ENCODE measurements at places on chromosomes 1 and 21.

DNA sequence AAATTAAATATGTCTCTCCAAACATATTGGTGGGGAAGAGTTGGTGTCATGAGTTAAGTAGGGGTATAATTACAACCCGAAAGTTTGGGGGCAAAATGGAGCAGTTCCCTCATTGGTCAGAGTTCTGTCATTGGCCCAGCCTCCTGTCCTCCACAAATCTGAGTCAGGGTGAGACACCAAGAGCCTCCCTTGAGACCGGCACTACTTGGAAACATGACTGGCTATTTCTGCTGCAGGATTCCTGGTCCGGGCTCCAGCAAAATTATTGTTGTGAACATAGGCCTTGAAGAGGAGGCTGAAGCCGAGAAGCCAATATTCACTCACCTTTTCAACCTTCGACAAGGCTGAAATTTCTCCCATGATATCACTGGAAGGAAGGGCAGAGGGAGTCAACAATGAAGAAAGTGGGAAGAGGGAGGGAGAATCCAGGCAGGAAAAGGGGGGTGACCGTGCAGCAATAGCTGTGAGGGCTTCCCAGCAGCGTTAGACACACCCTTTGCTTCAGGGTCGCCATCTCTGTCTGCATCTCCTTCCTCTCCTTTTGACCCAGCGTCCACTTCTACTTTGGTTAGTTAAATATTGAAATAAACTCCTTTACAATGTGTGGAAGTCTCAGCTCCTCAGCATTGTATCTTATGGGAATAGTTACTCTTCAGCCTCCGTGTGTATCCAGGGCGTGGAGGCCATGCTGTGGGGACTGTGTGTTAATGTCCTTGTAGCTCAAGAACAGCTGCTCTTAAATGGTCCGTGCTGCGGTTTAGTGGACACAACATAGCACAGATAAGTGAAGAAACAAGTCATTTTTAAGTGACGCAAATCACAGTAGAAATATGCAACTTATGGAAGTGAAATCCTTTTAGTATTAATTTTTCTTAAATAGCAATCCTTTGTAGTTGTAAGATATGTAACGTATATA, 307.4 kb downstream of the DISC1 start:
- DNase-seq: no peak

GRCh38 chr1:228276901-228277490, 69.2 kb downstream of the OBSCN start:
- no peak for DNase-seq

GRCh38 chr1:18849261-18849711, 10.2 kb downstream of the TAS1R2 start:
- no peak for DNase-seq

- DNase-seq: no peak
Observed at GRCh38 chr1:67004176-67004575, 49.8 kb downstream of the SLC35D1 start.

- no peak for DNase-seq
Observed at GRCh38 chr1:229368347-229368746, 25.5 kb upstream of the CCSAP start.

DNA sequence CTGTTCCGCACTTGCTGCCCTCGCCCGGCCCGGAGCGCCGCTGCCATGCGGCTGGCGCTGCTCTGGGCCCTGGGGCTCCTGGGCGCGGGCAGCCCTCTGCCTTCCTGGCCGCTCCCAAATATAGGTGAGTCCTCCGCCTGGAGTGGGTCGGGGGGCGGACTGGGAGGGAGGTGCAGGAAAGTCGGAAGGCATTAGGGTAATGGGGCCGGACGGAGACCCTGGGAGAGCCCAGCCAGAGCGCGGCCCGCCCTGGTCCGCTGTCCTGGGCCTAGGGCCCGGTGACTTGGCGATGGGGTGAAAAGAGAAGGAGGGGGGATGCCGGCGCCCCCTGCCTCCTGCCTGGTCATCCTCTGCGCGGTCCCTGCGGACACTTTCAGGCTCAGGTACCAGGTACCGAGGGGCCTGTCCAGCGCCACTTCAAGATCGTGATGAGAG, 243 bp downstream of the ADAM15 start:
- no peak for DNase-seq

DNA sequence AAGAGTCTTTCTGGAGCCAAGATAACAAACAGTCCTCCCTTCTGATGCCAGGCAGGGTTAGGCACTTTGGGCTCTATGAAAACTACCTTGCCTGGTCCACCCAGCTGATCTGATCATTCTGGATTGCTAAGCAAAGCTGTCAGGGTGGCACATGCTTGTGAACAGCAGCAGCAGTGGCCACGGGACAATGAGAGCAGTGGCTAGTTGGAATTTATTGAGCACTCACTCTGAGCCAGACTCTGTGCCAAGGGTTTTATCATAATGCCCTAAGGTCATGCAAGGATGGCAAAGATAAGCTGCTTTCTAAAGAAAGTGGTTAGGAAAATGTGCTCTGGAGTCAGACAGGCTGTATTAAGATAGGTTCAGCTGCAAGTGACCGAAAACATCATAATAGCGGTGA, 390.4 kb upstream of the VAMP3 start:
- no peak for DNase-seq

- no peak for DNase-seq
Observed at GRCh38 chr21:45513003-45513717, 29.1 kb downstream of the SLC19A1 start.

- DNase-seq: peak; percentile 42
Observed at GRCh38 chr1:204207136-204207616, 6.6 kb downstream of the GOLT1A start.

DNA sequence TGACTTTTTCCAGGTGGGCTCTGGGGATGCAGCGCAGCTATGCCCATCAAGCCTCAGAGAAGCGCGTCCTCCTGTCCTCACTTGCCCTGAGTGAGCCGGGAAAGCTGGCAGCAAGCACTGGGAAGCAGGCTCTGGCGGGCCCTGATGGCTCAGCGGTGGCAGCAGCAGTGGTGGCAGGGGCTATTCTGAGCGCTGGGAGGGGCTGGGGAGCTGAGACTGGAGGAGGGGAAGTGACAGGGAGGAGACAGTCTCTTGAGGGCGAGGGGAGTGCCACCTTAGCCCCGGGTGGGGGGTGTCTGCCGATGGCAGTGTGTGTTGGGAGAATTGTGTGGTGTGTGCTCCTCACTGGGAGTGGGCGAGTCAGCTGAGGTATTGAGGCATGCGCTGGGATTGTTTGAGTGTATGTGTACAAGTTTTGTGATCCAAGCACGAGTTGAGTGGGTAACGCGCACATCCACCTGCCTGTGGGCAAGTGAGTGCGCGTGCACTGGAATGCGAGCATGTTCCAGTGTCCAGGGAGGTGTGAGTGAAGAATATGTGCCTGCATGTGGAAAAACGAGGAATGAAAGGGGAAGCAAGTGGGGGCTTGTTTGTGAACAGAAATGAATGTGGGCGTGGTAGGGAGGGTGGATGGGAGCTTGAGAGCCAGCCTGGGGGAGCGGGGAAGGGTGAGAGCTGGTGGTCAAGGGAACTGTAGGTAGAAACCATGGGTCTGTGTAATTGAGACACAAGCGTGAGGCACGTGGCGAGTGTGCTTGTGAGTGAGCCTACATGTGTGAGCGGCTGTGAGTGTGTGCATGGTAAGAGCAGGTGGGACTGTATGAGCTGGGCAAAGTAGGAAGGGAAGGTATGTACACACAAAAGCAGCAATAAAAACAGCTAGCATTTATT, 2.9 kb upstream of the FOXO6 start:
- no peak for DNase-seq

GRCh38 chr1:33330361-33330890, 9.5 kb upstream of the A3GALT2 start:
- DNase-seq: no peak

DNA sequence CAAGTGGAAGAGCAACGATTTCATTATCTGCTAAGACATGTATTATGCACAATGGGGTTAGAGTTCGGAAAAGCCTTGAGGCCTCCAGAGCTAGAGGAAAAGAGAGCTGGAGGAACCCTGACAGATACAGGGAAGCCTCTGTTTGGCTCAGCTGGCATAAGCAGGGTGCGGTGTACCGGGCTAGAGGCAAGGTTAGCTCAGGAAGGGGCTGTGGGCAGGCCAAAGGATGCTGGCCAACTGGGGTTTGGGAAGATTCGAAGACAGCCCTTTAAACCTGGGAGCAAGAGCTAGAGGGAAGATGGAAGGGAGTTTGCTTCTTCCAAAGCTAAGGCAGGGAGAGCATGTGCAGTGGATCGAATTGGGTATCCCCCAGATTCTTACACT, 107.6 kb upstream of the TLR5 start:
- no peak for DNase-seq

DNA sequence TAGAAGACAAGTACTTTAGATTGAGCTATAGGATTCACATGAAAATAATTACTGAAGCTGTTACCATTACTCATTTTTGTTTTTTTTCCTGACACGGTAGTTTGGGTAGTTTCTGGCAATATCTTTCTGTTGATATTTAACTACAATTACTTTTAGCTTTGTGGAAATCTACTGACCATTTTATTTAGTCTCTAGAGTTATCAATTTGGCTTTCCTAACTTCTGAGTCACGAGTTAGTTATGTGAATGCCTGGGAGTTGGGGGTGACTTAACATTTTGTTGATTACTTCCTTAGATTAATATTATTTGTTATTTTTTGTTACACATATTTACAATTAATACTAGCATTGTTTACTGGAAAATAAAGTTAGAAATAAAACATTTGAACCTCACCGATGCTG, 160.6 kb downstream of the HMCN1 start:
- no peak for DNase-seq

GRCh38 chr1:52635321-52636089, 2.5 kb downstream of the SHISAL2A start:
- DNase-seq: no peak

DNA sequence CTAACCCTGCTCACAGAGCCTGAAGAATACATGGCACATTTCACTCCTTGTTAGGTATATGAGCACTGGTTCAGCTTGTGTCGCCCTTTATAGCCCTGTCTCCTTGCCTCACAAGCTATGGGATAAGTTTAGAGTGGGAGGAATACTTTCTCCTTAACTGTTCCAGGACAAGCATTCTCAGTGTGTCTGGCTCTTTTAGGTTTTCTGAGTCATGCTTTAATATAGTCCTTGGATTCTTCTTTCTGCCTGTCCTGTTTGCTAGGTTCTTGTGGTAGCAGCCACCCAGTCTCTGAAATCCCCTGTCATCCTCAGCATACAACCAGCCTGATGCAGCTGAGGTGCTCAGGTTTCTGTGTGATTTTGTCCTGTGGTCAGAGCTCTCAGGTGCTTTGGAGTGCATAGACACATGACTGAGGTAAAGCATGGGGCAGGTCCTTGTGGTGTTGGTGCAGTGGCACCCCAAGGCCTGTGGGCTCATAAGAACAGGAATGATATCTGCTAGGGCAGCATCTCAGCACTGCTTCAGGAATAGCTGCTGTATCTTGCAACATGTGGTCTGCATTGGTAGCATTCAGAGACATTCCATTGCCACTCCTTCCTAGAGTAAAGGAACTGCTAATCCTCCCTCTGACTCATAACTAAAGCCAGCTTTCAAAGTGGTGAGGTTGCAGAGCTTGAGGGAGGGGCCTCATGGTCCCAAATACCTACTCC, 14.2 kb upstream of the CASQ2 start:
- no peak for DNase-seq

DNA sequence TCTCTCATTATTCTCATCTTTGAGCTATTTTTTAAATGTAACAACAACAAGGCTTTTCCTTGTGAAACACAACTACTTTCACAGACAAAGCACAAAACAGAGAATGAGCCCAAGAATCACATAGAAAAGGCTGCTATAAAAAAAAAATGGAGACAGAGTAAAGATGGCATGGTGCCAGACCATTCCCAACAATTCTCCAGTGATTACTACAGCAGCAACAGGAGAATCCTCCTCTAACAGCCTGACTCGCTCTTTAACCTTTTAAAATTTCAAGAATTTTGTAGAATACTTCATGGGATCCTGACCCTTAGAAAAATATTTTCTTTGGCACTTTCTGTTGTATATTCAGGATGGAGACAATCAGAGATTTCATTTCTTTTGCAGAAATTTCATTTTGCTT, 3.8 kb upstream of the BCAS2 start:
- DNase-seq: no peak

DNA sequence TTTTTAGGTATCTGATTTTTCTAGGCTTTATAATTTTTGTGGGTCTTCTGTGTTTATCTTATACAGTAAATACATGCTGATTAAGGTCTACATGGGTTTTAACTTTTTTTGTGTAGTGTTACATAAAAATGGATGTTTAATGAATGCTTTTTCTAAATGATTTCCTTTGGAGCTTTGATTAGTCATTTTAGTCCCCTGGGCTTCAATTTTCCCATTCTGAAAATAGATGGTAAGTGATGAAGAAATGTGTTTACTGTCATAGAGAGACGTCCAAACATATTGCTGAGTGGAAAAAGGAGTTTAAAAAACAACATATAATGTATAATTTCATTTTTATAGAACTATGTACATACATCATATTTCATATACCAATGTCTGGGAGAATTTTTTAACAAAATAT, 140.9 kb upstream of the HMCN1 start:
- no peak for DNase-seq

- no peak for DNase-seq
Observed at GRCh38 chr1:171480035-171480434, 5.3 kb upstream of the PRRC2C start.

- DNase-seq: no peak
Observed at GRCh38 chr21:27519361-27519760, 552.5 kb upstream of the ADAMTS5 start.

- no peak for DNase-seq
Observed at GRCh38 chr1:155932487-155932886, 1.7 kb downstream of the KHDC4 start.

DNA sequence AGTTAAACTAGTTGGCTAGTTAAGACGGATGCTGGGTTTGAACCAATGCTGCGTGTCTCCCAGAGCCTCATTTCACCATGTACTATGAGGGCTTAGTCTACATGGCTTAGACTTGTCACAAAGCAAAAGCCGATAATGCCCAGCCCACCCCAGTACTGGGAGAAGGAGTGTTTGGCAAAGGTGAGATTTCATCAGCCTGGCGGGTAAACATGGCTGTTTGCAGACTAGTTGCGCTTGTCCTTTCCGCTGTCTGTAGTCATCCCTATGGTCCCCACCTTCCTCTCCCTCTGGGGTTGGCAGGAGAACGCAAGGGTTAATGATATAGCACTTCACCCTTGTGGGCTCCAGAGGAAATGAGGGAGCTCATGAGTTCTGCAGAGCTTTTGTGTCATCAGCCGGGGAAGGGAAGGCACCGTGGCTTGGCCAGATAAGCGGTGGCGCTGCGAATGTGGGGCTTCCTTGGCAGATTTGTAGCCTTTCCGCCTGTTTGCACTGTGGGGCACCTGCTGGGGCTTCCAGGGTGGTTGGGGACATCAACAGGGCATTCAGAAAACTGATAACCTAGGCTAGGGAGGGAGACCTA, 29.2 kb downstream of the SOX13 start:
- no peak for DNase-seq

DNA sequence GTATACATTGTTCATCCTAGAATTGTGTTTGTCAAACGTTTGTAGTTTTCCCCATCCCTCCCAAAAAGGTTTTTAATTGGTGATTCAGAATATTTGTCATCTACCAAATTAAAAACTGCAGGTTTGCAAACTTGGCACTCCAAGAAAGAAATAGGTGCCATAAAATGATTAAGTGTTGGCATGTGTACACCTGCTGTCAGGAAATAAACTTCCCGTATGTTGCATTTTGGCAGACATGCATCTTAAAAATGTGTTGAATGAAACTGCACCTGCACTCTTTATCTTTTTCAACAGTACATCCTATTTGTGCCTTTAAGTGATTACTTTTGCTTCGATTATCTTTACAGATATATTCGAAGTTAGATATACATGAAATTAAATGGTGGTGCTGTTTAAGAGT, 7.3 kb downstream of the B3GALT2 start:
- no peak for DNase-seq
